Panc1 (cell line): ENCODE measurements at places on chromosomes 13 and 19. TPM values are rescaled to one million over a fixed set of nuclear protein-coding genes. Genes with fewer than 3 reads are reported as not detected.

Gene ZNF260
- 25.2 TPM for total RNA-seq

- H3K4me3 ChIP-seq = no peak overlapping the region
- no peaks in the 10 kb centered on the region for H3K27me3 ChIP-seq
- no peak for DNase-seq
- H3K27ac ChIP-seq = no peak overlapping the region
- H3K4me1 ChIP-seq = no peaks in the 10 kb centered on the region
- H3K36me3 ChIP-seq = no peaks in the 10 kb centered on the region
Observed at GRCh38 chr13:93422980-93423543, 196.5 kb downstream of the GPC6 start.

- H3K4me3 ChIP-seq = no peak overlapping the region
- no peak for DNase-seq
- no peaks in the 10 kb centered on the region for H3K4me1 ChIP-seq
- no peaks in the 10 kb centered on the region for H3K36me3 ChIP-seq
- no peak overlapping the region for H3K27ac ChIP-seq
- H3K27me3 ChIP-seq = no peaks in the 10 kb centered on the region
Observed at GRCh38 chr13:48175185-48175584, 57.8 kb upstream of the ITM2B start.

DNA sequence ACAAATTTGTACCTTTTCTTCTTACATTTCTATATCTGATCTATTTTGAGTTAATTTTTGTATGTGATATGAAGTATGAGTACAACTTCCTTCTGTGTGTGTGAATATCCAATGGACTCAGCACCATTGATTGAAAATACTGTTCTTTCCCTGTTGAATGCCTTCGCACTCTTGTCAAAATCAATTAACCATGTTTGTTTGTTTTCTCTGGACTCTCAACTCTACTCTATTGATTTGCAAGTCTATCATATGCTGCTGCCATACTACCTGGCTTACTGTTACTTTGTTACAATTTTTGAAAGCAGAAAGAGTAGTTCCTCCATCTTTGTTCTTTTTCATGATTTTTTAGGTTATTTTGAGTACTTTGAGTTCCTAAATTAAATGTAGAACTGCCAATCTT is 1437.4 kb upstream of the SPRY2 start:
- no peaks in the 10 kb centered on the region for H3K36me3 ChIP-seq
- no peaks in the 10 kb centered on the region for H3K27me3 ChIP-seq
- no peaks in the 10 kb centered on the region for H3K4me1 ChIP-seq
- DNase-seq = no peak
- H3K27ac ChIP-seq = no peak overlapping the region
- no peak overlapping the region for H3K4me3 ChIP-seq

- no peak for DNase-seq
- no peaks in the 10 kb centered on the region for H3K36me3 ChIP-seq
- H3K4me3 ChIP-seq = no peak overlapping the region
- no peaks in the 10 kb centered on the region for H3K4me1 ChIP-seq
Observed at GRCh38 chr13:43127827-43128226, 104.4 kb downstream of the DNAJC15 start.
